ENCODE measurements at places on chromosomes 1 and 21. TPM values are rescaled to one million over a fixed set of nuclear protein-coding genes. Genes with fewer than 3 reads are reported as not detected.

DNA sequence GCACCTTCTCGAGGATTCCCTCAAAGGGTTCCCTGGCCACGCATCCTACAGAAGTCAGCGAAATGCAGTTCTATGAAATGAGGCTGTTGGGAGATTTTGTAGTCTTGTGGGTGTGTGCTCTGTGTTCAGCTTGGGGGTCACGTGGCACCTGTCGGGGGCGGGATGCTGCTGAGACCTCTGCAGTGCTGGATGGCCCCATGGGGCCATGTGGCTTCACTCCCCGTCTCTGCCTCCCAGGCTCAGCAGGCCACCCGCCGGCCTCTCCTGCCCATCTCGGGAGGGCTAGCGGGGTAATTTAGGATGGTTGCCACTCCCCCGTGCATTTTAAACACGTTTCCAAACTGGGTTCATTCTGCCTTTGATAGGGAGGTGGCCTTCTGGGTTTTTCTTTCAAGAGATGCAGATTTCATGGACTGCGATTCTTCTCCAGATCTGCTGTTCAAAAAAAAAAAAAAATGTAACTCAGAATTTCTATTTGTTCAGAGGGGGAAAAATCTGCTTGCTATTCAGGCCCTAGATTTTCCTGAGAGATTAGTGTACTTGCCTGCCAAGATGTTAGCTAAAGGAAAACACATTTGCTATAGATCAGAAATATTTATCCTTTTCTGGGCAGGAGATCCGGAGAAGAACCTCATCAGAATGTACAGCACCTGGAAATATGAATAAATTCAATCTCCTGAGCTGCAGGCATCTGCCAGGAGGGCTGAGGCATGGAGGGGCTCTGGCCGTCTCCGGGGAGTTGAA lies 277.2 kb upstream of the VAMP3 start:
- H3K4me1 ChIP-seq: no peaks in the 10 kb centered on the region
- no peak overlapping the region for H3K4me3 ChIP-seq
- no peaks in the 10 kb centered on the region for H3K36me3 ChIP-seq
- H3K27me3 ChIP-seq: no peaks in the 10 kb centered on the region
- no peak overlapping the region for H3K27ac ChIP-seq

GRCh38 chr1:198520524-198521254 lies 19.8 kb downstream of the ATP6V1G3 start:
- no peaks in the 10 kb centered on the region for H3K4me1 ChIP-seq
- H3K4me3 ChIP-seq: no peak overlapping the region
- no peaks in the 10 kb centered on the region for H3K36me3 ChIP-seq
- DNase-seq: no peak
- no peaks in the 10 kb centered on the region for H3K27me3 ChIP-seq

DNA sequence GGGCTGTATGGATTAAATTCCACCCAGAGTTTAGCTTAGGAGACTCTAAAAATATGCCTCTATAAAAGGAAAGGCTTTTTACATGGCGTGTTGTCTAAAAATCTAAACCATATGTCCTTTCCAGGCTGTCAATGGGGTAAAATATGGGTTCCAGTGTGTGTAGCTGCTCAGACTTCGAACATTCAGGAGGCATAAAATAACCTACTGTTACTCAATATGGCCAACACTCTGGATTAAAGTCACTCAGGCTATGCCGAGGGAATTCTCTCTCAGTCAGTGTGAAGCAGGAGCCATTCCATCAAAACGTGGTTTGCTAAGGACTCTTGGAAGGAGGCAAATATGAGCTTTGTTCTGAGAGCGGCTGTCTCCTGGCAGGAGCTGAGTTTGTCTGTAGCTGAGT lies 135.3 kb downstream of the RUNX1 start:
- peaks cover 3% of the 10 kb centered on the region for H3K4me1 ChIP-seq
- H3K4me3 ChIP-seq: no peak overlapping the region
- H3K27ac ChIP-seq: no peak overlapping the region
- no peaks in the 10 kb centered on the region for H3K27me3 ChIP-seq

DNA sequence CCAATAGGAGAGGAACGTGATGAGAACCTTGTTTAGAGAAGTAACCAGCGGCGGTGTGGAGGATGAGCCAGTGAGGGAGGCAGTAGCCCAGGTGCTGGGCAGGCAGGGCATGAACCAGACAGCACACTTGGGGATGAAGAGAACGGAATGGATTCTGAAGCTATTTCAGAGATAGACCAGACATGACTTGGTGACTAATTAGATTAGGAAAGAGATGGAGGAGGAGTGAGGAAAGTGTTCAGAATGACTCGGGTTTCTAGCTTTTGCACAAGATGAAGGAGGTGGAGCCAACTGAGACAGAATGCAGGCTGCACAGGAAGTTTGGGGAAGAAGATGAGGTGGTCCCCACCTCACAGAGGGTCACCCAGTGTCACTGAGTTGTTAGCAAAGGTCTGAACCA lies 5.1 kb downstream of the PEF1 start:
- peaks cover 6% of the 10 kb centered on the region for H3K4me1 ChIP-seq
- DNase-seq: no peak
- no peak overlapping the region for H3K4me3 ChIP-seq
- H3K27me3 ChIP-seq: no peaks in the 10 kb centered on the region

- no peak overlapping the region for H3K4me3 ChIP-seq
- H3K4me1 ChIP-seq: no peaks in the 10 kb centered on the region
- H3K36me3 ChIP-seq: peaks cover 49% of the 10 kb centered on the region
- H3K27me3 ChIP-seq: no peaks in the 10 kb centered on the region
Measured at GRCh38 chr1:43653339-43653738, 3.4 kb downstream of the KDM4A start.

Gene IL22RA1
- not detected for total RNA-seq

Gene OPRD1
- 0.56 TPM for total RNA-seq

Gene DCST2
- 1.5 TPM for total RNA-seq

Gene SH2D2A
- 2.4 TPM for total RNA-seq
